NCI-H2081 (cell line): ENCODE measurements at places on chromosomes 11 and 22.

GRCh38 chr22:25569983-25570382, 5.5 kb downstream of the GRK3 start:
- DNase-seq: no peak

DNA sequence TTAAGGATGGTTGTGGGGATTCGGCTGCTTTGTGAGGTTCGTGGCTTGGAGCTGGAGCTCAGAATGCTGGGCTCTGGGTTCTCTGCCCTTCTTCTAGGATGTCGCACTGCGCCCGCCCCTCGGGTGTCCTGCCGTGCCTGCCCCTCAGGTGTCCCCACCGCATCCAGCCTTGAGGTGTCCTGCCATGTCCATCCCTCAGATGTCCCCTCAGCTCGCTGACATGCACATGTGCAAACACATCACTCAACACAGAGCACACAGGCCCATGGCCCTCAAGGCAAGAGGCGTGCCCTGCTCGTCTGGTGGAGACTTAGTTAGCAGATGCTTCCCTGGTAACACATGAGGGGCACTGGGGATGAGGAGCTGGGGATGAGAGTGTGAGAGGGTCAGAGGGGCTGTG, 359.3 kb downstream of the TBC1D22A start:
- no peak for DNase-seq

DNA sequence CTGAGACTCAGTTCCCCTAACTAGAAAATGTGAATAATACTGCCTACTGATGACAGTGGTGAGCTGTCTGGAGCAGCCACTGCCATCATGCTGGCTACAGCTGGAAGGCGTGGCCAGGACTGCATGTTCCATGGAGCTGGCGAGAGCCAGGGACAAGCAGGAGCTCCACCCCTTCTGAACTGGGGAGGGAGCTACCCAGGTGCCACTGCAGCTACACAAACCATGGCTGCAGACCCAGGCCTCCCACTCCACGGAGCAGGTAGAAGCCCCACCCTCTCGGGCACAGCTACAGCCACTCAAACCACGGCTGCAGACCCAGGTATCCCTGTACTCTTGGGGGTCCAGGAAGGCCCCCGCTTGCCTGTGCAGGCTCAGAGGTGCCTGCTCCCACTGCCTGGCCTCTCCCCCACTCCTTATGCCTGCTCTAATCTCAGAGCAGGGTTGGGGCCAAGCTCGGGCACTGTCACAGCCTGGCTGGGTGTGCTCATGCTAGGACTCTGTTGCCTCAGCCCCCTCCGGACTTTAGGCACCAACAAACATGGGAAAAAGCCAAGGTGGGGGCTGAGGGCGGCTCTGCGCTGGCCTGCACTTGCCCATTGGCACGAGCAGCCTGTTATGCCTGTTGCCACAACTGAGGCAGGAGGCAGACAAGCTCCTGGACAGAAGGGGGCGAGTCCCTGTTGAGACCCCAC, 51.7 kb downstream of the RAB30 start:
- no peak for DNase-seq

GRCh38 chr11:66957971-66958231, 282 bp downstream of the PC start:
- DNase-seq: no peak

DNA sequence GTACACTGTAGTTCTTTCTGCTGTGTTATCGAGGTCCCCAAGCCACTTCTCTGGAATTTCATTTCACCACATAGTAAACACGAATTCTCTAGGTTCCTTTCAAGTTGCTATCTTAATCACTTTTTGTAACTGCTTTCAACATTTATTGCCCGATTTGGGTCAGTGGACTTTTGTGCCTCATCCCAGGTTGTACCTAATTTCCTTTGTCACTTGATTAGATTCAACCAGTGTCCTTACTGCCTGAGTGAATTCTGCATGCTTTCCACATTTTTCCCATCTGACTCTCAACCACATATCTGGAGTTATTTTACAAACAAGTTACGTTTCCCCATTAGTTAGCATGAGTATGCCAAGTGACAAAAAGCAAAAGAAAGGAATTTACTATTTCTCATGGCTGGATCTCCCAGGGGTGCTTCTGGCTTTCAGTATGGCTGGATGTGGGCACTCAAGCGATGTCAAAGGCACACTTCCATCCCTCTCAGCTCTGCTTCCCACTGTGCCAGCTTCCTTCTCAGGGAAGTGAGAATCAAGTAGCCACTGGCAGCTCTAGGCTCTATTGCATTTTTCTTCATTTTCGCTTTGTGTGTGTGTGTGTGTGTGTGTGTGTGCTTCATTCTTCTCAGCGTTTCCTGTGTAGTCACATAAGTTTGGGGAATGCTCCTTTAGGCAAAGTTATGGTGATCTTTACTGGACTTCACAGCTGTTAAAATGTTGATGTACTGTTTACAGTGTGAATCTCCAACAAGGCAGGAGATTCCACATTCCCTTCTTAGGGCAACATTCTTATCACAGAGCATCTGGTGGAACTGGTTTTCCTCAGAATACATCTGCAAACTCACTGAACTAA, 128.9 kb downstream of the DBX1 start:
- no peak for DNase-seq

DNA sequence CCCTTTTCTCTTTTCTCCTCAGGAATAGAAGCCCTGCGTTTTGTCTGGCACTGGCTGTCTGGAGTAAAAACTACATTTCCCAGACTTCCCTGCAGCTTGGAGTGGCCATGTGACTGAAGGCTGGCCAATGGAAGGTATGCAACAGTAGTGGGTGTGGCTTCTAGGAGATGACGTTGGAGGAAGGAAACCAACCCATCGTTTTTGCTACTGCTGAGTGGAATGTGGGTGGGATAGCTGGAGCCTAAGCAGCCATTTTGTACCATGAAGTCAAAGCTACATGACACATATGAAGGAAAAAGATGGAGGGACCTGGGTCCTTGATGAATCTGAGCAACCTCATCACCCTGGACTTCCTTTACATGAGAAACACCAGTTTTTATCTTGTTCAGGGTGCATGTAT, 19.6 kb downstream of the FGF3 start:
- DNase-seq: no peak

DNA sequence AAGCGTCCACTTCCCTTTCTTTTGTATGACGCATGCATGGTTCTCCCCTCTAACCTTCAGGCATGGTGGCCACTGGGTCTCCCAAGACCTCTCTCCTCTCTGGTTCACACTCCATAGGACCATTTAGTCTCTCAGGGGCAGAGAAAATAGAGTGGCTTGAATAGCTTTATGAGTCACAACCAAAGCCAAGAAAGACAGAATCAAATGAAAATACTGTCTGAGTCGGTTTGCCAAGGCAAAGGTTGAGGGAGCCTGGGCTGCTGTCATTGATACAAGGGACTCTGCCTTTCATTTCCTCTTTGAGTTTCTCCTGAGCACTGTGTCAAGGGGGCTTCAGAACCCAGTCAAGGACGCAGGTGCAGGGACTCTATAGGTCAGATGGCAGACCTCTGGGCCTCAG, 44.2 kb downstream of the TENM4 start:
- no peak for DNase-seq

DNA sequence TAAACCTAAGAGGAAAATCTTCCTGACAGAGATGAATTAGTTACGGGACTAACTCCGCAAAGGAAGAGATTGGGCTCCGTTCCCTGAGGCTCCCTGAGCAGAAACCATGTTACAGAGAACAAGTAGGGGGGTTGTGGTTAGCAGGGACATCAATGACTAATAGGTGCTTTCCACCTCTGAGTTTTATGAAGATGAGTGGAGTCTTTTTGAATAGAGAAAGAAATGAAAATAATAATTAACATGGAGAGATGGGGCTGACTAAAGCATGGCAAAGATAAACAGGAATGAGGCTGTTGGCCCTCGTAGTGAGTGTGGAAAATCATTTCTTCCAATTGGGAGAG, 47.5 kb upstream of the PICALM start:
- DNase-seq: no peak

DNA sequence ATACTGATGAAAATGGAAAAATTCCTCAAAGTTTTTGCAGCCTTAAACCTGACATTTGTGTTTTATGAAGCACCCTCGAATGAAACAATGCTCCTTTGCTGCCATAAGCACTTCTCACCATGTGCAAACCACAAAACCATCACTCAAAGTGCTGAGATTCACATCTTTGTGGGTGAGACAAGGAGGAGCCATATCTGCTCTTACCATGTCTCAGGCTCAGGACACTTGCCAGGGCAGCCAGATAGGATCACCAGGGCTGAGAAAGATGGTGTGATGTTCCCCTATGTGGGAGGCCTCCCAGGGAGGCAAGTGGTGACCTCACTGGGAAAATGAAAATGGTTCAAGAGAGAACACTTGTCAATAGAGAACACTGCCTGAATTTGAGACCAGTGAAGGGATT, 120.4 kb downstream of the CCDC34 start:
- no peak for DNase-seq

DNA sequence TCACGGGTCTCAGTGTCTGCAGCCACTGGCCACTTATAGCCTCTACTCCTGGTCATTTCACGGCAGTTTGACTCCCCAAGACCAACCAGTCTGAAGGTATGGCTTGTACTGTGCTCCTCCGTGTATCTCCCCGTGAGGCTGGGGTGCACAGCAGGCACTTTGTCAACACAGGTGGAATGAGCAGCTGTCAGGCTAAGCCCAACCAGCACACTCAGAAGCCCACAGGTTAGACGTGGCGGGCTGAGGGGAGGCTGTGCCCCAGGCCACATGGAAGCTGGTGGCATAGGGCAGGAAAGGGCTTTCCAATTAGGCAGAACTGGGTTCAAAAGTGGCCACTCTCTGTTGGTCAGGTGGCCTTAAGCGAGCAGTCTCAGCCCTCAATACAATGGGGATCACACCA, 7.0 kb downstream of the TP53I11 start:
- DNase-seq: peak; percentile 72

DNA sequence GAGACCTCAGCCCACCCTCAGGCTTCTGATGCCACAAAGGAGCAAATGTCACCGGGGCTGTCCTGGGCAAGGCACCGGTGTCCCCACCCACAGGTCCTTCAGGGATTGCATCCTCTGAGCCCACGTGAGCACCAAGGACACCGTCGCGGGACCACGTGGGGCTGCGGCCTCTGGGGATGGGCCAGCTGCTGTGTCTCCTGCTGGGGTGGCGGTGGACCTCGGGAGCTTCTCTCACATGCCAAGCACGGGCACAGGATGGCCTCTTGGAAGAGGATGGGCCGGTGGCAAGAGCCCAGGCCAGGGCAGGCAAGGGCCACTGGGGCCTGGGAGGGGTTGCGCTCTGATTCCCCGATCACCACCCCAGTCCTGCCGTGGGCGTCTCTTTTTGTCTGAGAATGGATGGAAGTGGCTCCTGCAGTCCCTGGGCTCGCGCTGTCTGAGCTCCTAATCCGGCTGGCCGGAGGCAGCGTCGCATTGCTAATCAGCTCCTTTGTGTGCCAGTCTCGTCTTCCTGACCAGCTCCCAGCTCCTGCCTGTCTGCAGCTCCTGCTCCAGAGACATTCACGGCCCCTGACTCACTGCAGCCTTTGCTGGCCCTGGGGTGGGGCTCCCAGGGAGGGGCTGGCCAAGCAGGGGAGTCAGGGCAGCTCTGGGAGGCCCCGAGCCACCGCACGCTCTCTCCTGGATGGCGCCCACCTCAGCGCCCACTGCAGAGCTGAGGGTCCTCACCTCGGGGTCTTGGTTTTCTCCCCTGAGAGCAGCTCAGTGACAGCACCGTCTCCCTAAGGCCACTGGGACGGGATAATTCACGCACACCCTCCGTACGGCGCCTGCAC, 146.7 kb downstream of the CTTN start:
- DNase-seq: no peak
